ENCODE measurements at places on chromosomes 7 and 10.
A peak's percentile ranks its signal among the peaks of the same experiment; 100 is the strongest.

GRCh38 chr7:94123136-94123535 lies 119.0 kb upstream of the BET1 start:
- DNase-seq: no peak

DNA sequence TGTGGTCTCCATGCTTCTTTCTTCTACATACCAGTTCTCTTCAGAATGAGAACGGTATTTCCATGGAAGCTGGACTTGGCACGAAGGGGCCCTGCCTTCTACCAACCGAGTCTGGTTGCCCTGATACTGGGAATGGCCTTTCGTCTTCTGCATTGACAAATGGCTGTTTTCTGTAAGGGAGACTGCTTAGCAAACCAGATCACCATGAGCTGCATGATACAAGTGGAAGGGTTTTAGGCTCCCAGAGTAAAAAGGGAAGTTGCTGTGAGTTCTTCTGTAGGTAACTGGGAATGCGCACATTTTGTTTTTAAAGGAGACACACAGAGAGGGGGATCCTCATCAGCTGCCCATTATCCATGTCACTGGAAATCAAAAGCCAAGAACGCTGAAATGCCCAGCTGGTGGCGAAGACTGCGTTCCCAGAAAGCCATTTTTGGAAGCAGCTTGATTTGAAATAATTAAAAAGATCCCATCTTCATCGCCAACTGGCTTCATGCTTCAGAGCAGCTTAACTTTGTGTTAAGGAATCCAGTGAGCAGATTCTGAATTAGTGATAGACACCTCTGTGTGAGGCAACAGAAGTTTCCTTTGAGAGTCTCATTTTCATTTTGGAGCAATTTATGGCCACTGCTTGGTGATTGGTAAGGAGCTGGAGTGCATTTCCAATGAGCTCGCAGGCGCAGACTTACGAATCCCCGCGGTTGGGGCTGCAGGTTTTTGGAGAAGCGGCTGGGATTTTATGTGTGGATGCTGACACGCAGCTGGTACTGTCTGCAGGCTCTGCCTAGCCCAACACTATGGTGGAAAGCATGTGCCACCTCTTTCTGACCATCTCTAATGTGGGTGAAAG lies 672.7 kb upstream of the FOXK1 start:
- no peak for DNase-seq

- no peak for DNase-seq
Measured at GRCh38 chr10:122461367-122461728, at the start of gene HTRA1. HTRA1 (plus strand) TSS chr10:122461553; CDS start chr10:122461653, 100 bp downstream.

DNA sequence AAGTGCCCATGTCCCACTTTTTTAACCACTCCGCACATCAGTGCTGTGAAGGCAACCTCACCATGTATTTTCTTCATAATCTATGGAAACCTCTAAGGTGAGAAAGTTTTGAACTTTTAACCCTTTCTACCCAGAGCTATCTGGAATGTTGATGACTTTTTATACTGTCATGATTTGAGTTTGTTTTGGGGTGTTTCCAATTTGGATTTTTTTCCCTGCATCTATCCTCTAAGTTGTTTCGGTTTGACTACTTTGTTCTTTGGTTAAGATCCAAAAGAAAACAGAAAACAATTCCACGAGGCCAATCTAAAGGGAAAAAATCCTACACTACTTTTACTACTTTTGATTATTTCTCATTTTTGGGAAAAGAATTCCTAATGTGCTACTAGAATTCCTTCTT lies 279.7 kb downstream of the USP6NL start:
- no peak for DNase-seq

DNA sequence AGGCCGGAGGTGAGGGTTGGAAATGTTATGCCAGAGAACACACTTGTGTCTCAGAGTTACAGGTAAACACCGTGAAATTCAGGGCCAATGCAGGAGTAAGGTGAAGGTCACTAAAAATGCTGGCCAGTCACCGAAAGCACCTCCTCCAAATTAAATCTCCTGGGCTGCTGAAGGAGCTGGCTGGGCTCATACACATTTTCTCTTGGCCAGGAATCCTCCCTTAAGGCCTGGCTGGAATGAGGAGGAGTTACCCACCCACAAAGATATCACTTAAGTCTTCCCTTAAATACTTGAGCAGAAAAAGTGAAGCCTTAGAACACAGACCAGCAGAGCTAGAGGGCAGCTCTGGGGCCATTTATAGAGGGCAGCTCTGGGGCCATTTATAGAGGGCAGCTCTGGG lies 46.3 kb downstream of the HTRA1 start:
- no peak for DNase-seq

- no peak for DNase-seq
Measured at GRCh38 chr7:151415375-151416105, 5.7 kb upstream of the WDR86 start.

GRCh38 chr7:47979145-47979831 lies at the start of gene HUS1:
HUS1 (minus strand) TSS chr7:47979615; CDS start chr7:47979519, 96 bp downstream.
- peak; percentile 99 for DNase-seq

- no peak for DNase-seq
Measured at GRCh38 chr10:82242778-82243177, 367.8 kb downstream of the NRG3 start.

GRCh38 chr7:18201350-18201749 lies 173.7 kb upstream of the PRPS1L1 start:
- no peak for DNase-seq

DNA sequence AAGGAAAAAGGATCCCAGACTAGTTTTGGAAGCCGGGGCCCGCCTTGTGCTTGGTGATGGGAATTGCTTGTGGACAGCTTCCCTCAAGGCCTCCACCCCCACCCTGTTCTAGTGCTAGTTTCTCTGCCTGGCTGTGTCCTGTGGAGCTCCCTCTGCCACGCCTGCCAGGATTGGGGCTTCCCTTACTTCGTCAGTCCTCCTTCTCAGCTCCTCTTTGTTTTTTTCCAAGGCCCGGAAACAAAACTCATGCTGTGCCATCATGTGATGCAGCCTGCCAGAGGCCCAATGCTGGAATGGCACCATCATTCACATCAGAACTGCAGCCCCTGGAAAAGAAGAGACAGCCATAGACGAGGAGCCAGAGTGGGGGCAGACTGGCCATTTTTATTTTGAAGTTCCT lies 11.2 kb downstream of the YKT6 start:
- DNase-seq: no peak

- DNase-seq: peak; percentile 22
Measured at GRCh38 chr7:145016068-145016467, 180.2 kb upstream of the TPK1 start.

- DNase-seq: no peak
Measured at GRCh38 chr7:16098058-16098457, 323.3 kb downstream of the CRPPA start.

DNA sequence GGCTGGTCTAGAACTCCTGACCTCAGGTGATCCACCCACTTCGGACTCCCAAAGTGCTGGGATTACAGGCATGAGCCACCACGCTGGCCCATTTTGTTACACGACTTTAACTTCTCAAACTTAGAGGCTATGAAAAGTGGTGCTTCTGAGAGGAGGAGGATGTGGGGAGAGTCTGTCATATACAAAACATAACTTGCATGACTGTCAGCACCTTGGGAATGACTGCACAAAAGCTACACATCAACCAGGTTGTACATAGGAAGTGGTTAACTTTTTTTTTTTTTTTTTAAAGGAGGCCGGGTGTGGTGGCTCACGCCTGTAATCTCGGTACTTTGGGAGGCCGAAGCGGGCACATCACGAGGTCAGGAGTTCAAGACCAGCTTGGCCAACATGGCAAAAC lies 43.4 kb upstream of the GSDME start:
- no peak for DNase-seq

- DNase-seq: no peak
Measured at GRCh38 chr7:100779359-100779758, 46.0 kb downstream of the ZAN start.

- no peak for DNase-seq
Measured at GRCh38 chr10:78893217-78893616, 175.5 kb upstream of the ZMIZ1 start.

DNA sequence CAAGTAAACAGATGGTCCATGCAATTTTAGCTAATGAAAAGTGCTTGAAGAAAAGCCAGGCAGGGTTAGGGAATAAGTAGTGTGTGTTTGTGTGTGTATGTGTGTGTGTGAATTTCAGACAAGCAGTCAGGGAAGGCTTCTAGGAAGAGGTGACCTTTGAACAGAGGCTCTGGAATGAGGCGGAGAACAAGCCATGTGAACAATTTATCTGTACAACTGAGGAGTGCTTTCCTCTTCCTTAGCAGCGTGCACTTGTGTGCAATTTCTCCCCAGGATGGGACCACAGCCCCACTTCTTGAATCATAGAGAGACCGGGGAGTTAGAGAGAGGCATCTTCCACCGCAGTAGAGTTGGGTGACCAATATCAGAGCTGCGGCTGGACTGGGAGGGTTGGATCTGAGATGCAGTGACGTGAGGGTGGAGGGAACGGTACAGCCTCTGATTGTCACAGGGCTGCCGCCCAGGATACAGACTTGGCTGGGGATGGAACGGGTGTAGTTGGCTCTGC lies 69.2 kb upstream of the FAM171A1 start:
- DNase-seq: no peak

- DNase-seq: no peak
Measured at GRCh38 chr10:102121739-102122372, 1.7 kb upstream of the LDB1 start.

DNA sequence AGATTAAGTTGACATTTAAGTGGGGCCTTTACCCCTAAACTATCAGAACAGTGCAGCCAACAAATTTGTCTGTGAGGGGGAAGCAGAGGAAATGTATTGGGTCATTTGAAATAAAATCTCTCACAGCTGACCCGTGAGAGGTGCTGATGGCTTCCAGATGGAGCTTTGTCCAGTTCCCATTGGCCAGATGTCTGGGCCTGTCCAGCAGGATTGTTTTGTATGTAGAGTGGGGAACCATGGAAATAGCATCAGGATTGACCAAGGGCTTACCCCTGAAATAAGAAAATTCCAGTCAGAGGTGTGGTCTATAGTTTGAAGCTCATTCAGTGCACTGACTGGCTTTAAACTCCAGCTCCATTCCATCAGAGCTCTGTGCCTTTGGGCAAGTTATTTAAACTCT lies 50.6 kb downstream of the INHBA start:
- no peak for DNase-seq

GRCh38 chr7:2063563-2064260 lies 169.0 kb downstream of the MAD1L1 start:
- DNase-seq: no peak

GRCh38 chr10:11719496-11720259 lies 22.5 kb upstream of the ECHDC3 start:
- DNase-seq: no peak

DNA sequence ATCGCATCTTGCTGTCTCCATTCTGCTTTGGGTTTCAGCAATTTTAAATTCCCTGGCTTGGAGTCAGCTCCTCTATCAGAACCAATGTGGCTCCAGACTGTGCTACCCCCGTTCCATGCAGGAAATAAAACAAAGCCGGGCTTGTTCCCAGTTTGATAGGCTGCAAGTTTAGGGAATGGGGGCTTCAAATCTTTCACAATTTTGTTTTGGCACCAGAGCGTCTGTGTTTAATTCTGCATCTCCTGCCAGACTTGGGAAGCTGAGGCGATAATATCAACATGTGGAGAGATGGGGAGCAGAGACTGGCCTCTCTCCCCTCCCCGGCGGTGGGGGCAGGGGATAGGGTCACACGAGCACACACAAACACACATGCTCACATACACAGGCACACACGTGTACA lies 305.9 kb downstream of the FGFR2 start:
- no peak for DNase-seq

GRCh38 chr7:155222061-155222460 lies 75.6 kb upstream of the INSIG1 start:
- DNase-seq: no peak

DNA sequence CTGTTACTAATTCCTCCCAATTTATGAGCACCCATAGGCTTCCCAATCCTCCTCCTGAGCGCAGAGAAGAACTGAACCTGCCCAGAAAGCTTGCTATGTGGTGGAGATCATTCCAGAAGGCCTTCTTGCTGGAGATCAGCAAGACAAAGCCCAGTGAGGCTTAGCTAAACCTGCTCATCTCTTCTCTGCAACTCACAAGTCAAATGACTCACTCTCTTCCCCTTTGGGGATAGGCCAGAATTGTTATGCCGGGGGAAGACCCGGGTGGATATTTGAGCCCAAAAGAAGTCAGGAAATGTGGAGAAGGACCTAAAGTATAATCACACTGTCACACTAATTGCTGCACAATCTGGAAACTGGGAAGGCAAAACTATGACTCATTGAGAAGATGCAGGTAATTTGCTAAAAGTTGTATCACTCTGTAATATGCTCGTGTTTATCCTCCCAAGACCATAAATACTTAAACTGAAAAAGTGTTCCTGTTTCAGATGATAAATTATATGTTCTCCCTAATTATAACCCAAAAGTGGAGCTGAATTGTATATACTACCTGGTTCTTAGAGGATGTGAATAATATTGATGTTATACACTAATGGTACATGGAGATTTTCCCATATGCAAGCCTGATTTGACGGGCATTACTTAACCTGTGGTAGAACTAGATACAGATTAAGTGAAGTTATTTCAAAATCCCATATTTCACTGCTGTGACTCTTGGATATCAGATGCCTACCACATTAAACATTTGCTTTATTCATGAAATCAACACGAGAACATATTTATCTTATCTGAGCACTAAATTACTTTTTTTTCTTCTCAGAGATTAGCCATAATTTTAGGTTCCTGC lies 6.4 kb downstream of the NEBL start:
- DNase-seq: no peak

DNA sequence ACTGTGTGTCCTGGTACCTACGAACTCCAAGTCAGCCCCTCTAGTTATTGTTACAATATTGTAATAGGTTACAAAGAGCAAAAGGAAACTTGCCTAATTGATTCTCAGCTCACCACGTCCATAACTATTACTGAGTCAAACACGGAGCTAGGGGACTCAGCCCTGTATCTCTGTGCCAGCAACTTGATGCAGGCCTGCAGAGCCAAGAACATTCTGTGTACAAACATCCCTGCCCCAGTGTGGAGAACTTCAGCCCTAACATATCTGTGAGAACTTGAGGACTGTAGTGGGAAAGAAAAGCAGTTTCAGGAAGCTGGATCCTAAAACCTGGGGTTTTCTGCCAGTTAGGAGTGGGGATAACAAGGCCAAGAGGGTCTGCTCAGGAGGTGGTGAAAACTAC lies 114.9 kb upstream of the PRSS58 start:
- DNase-seq: no peak

- DNase-seq: no peak
Measured at GRCh38 chr7:103613655-103614642, 167.9 kb upstream of the SLC26A5 start.

DNA sequence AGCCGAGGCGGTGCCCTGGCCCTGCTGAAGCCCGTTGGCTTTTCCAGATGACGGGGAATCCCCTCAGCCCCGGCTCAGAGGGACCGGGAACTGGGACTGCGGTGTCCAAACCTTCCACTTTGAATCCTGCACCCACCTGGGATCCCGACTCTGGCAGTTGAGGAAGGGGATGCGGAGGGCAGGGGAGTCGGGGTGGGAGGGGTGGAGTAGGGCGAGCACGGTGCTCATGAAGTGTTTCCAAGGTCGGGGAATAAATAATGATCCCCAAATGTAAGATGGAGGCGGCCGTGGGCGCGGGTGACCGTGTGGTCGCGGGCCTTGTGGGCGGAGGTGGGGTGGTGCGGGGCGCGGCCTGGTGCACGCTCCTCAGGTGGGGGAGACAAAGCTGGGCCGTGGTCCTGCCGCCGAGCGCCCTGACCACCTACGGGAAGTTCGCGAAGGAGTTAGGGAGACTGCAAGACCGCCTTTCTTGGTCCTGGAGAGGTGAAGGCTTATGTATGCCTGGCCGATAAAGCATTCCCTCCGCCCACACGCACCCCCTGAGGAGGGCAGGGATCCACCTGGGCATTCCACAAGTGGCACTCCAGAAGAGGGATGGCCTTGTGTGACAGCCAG lies 1.4 kb downstream of the MTURN start:
- no peak for DNase-seq

GRCh38 chr10:132900211-132900756 lies 42.1 kb downstream of the CFAP46 start:
- no peak for DNase-seq

GRCh38 chr10:84226616-84227015 lies 1.3 kb upstream of the LRIT2 start:
- DNase-seq: no peak

Data from NAMALWA (cell line).